Nephron progenitor cell (in vitro differentiated cells): ENCODE measurements at places on chromosomes 6 and 20.

DNA sequence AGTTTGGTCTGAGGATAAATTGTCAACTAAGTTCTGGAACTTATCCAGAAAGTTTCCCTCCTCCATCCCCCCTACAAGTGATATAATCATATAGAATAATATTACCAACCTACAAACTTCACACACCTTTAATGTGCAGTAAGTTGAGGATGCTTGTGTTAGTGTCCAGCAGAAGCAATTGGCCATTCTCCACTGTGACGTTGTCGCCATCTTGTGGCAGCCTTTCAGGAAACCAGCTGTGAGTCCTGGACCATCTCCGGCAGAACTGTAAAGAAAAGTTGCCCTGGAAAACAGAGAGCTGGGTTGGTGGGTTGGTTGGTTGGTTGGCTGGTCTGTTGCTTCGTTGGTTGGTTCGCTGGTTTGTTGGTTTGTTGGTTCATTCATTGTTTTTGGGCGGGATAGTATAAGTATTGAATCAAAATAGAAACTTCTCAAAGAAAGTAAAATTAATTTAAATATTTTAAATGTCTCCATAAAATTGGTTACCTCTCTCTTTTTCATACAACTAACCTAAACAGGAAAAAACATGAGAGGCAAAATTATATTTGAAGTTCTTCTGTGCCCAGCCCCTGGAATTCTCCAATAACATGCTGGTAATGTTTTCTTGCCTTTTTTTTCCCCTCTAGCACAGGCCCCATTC lies 127.5 kb downstream of the PKHD1 start:
- peak; percentile 83 for DNase-seq

GRCh38 chr20:40583636-40584035 lies 105.4 kb downstream of the MAFB start:
- DNase-seq, result no peak

GRCh38 chr6:98833057-98833306 lies 1.4 kb upstream of the POU3F2 start:
- peak; percentile 55 for DNase-seq

DNA sequence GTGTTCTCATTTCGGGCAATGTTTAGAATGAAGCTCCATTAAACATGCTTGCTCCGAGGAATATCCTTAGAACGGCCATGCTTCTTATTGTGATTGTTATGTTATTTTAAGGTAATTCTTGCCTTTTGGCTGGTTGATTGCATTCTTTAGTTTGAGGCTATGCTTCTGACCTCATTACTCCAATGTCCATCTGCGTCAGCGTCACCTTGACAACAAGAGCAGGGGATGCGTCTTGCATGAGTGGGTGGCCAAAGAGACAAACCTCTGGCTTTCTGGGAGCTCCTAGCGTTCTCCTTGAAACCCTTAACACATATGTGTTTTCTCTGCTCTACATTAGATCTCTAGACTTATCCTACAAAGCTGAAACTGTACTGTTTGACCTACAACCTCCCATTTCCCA lies 184.3 kb downstream of the THBS2 start:
- DNase-seq, result no peak

- peak; percentile 54 for DNase-seq
These were observed 1.3 kb upstream of the DDR1 start for GRCh38 chr6:30882759-30883684.

DNA sequence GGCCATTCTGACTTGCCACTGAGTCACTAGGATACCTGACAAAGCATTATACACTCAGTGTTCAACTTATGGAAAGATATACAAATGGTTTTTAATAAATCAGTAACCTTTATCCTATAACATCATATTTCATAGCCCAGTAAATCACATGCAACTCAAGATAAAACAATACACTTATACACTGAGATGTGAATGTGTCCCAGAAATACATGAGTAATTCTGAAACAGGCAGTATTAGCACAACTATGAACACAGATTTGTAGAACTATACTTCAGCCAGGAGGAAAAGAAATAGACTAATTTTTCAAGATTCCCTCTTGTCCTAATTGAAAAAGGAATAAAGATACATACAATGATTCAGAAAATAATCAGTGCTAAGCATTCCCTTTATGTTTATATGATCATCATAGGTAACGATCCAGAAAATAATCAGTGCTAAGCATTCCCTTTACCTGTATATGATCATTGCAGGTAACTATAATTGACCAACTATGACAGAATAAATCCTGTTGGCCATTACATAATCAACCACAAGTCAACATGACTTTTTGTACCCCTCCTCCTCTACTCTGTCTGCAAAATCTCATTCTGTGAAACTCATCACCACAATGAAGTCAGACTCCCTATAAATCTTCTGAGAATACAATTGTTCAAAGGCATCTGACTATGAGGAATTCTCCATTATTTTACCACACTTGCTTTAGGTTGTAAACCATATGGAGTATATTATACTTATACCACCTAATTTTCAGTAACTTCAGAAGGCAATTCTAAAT lies 30.3 kb downstream of the HACE1 start:
- DNase-seq, result no peak

GRCh38 chr6:142357879-142358278 lies 56.1 kb downstream of the ADGRG6 start:
- no peak for DNase-seq

DNA sequence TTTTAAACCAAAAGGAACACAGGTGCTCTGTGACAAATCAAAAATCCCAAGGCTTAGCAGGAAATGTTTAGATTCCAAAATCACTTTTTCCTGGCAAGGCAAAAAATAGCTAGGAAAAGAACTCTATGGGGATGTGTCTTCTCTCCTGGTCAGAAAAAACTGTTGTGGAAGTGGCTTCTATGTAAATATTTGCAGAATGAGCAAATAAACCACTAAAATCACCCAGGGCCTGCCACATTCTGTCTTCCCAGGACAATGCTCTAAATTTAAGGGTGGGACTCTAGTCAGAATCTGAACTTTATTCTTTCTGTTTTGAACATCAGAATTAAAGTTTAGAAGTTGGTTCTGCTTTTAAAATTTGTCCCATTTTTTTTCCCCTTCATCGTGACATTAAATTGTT lies 29.3 kb downstream of the GCM1 start:
- no peak for DNase-seq
